ENCODE measurements at places on chromosomes 7 and 10. TPM values are rescaled to one million over a fixed set of nuclear protein-coding genes. Genes with fewer than 3 reads are reported as not detected.

DNA sequence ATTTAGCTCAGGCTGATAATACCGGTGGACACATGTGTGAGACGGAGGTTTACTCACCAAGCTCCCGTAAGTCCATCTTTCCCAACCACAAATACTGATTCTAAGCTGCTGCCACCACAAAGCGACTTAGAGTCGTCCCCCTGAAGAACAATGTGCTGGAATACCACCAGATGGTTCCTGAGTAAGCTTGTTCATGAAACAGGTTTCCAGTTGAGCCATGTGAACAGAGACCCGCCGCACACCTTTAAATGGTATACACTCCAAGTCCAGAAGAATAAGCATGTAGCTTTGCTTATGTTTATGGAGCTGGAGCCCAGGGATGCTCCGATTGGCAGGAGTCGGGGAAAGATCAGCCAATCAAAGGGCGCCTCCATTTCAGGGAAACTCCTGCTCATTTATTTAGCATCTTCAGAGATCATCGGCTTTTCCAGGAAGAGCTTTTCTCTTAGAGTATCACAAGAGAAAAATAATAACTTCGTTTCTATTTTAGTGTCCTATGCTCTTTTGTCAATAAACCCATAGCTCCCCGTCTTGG is 261.6 kb upstream of the AOAH start:
- DNase-seq = peak; percentile 18

DNA sequence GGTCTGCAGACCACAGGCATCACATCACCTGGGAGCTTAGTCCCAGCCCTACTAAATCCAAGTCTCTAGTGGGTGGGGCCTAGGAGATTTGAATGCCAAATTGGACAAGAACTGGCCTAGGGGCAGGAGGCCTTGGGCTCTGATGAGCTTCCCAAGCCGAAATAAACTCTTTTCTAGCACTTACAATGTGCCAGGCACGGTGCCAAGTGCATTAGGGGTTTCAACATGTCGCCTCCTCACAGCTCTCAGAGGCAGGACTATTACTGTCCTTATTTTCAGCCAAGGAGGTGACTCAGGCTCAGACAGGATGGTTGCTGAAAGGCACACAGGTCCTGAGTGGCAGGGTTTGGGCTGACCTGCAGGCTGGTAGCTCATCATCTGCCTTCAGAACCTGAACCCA is 9.2 kb upstream of the CPA1 start:
- no peak for DNase-seq

DNA sequence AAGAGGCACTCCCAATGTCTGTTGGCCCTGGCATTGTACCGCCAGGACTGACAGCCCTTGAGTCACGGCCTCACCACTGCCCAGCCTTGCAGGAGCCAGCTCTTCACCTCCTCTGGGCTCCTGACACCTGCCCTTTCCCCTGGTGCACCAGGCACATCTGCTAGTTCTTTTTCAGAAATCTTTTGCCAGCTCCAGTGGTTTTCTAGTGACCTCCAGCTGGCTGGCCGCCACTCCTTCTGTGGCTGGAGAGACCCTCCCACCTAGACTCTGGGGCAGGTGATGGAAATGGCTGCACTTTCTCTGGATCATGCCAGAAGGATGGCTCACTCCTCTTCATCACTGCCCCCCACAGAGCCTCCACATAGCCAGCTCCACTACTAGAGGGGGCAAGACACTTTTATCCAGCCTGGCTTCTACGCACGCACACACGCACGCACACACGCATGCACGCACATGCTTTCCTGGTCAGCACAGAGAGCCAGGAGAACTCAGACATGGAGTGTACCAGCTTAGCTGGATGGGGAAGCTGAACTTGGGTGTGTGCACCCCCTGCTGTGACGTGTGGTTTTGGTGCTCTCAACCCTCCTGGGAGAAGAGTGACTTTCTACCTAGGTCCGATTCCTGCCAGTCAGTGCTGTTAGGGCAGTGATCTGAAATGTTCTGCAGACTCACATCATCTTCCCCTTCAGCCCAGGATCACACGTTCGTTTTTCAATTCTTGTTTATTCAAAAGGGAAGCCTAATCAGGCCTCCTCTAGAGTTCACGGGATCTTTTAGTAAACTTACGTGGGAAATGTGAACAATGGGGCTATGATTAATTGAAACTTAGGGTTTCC is 222.0 kb downstream of the PRPF18 start:
- DNase-seq = no peak

DNA sequence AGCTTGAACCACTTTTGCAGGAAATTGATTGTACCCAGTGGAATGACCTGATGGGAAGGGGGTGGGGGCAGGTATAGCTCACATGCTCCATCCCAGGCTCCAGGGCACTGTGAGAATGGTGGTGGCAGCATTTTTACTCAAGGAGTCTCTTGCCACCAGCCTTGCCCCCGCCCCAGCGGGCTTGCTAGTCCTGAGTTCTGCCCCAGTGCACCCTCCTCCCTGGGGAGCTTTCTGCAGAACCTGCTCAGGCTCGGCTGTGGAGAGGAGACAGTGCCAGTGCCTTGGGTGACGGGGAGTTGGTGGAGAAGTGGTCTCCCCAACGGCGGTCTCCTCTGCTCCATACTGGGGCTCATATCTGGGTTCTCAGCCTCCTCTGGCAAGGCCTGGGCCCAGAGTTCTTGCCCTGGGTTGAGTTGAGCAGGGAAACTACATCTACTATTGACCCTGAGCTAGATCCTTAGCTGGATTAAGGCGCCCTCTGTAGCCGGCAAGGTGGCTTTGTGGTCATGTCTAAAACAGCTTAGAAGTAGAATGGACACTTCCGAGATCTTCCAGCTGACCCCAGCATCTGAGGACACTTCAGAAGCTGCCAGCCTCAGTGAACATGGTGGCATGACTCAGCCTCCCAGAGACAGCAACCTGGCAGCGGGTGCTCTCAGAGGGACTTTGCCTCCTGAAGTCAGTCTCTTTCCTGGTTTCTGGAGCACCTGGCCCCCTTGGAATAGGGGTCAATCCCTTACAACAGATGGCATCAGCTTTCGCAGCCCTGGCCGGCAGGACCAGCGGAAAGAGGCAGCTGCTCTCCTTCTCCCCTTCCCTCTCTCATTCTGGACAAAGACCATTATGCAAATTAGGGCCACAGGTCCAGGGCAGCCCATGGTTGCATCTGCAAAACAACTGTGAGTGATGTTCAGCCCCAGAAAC is 363.4 kb upstream of the MKI67 start:
- DNase-seq = no peak

DNA sequence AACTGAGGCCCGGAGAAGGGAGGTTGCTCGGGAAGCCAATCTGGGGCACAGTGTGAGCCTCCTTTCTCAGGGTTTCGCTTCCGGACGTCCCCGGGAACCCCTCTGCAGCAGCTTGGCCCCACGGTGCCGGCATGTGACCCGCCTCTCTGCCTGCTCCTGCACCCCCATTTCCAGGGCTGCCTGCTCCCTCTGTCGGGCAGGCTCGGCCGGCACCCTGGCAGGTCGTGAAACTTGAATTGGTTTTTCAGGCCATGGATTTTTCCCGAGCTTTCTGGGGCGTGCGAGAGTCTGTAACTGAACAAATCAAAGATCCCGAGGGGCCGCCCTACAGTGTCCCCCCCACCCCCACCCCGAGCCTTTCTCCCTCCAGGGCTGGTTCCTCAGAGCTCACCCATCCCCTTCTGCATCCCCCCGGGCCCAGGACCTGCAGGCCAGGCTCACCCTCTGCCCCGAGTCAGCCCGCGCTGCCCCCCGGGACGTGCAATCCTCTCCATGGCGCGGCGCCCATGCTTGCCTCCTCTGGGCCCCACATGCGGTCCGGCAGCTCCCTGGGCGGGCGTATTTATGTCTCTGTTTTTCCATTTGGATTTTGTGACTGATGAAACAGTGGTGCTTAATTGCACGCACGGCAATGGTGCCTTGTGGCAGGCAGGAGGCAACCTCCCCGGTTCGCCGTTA is 58.1 kb downstream of the UNCX start:
- peak; percentile 70 for DNase-seq

GRCh38 chr7:131487217-131487616 is 69.2 kb downstream of the PODXL start:
- no peak for DNase-seq

- peak; percentile 3 for DNase-seq
Observed at GRCh38 chr7:26685606-26686005, 178.8 kb downstream of the SKAP2 start.

DNA sequence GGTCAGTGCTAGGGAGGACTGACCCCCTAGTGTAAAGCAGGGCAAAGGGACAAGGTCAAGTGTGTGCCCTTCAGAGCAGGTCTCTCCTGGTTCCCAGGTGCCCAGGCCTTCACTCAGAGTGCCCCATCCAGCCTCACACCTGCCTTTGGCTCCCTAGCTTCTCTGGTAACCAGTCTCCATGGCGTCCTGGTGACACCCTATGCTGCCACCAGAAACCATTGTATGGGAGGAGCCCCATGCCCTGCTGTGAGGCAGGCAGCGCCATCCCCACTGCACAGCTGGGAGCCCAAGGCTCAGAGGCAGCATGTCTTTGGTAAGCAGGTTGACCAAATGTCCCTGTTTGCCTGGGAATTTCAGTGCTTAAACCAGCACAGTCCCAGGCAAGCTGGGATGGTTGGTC is 33.1 kb upstream of the HMX3 start:
- DNase-seq = no peak

- DNase-seq = no peak
Observed at GRCh38 chr10:86144301-86144700, 222.3 kb downstream of the GRID1 start.

DNA sequence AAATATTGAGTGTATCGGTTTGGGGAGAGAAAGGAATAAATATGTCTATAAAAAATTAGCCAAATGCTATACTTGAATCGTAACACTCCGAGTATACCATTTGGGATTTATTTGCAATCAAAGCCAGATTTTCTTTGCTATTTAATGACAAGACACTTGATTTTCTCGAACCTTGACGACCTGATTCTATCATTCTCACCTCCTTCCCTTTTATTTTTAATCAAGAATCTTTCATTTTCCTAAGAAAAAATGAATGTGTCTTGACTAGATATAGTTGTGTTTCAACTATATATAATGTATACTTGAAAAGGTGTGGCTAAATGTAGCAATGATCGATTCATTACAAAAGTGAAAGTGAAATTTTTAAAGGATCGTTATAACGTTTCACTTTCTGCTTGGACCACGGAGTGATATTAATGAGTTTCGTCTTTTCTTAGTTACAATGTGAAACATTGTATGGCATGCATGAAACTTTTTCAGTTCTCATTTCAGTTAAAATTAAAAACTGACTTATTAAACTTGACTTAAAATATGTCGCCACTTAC is 562 bp downstream of the NUB1 start:
- DNase-seq = no peak

SLC16A9 gene
- 2.9 TPM for total RNA-seq

WASL gene
- 32.1 TPM for total RNA-seq

TBX20 gene
- total RNA-seq = 1.8 TPM

MCMBP gene
- total RNA-seq = 110 TPM
